Activated CD8-positive, alpha-beta memory T cell treated with anti-CD3 and anti-CD28 coated beads, Interleukin-2, amount 10 ng/mL, durations not matched to agents 7 days and 5 days (primary cell): ENCODE measurements at places on chromosomes 1 and 21. TPM values are rescaled to one million over a fixed set of nuclear protein-coding genes. Genes with fewer than 3 reads are reported as not detected.
A peak's percentile ranks its signal among the peaks of the same experiment; 100 is the strongest.

The GPR153 gene
- 1.2 TPM for total RNA-seq

DNA sequence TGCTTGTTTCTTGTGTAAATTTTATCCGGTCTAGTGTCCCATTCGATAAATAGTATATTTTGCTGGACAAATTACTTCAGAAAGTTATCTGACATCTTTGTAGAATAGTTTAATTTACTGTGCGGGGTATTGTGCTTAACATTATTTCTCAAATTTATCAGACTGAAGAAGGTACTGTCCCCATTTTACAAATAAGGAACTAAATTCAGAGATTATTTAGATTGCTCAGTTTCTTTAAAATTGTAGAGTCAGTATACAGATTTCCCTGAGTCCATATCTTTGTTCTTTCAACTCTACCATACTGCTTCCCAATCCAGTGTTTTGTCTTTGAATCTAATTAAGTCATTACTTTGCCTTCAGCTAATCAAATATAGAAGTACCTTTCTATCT is 6.4 kb downstream of the ATP5PB start:
- peaks cover 58% of the 10 kb centered on the region for H3K4me1 ChIP-seq
- H3K27me3 ChIP-seq = no peaks in the 10 kb centered on the region
- H3K4me3 ChIP-seq = peak overlapping the region; percentile 24
- peaks cover 67% of the 10 kb centered on the region for H3K36me3 ChIP-seq
- H3K27ac ChIP-seq = peak overlapping the region; percentile 83

- DNase-seq = no peak
- H3K27me3 ChIP-seq = peaks cover 13% of the 10 kb centered on the region
- no peak overlapping the region for H3K4me3 ChIP-seq
These were observed 20.0 kb upstream of the CLIC4 start for GRCh38 chr1:24725209-24725651.

GRCh38 chr21:41931041-41931451 is 22.8 kb downstream of the C2CD2 start:
- peaks cover 33% of the 10 kb centered on the region for H3K27me3 ChIP-seq
- peaks cover 26% of the 10 kb centered on the region for H3K4me1 ChIP-seq
- no peak for DNase-seq
- no peak overlapping the region for H3K4me3 ChIP-seq

- peak; percentile 81 for DNase-seq
- H3K4me3 ChIP-seq = no peak overlapping the region
- no peaks in the 10 kb centered on the region for H3K27me3 ChIP-seq
- no peaks in the 10 kb centered on the region for H3K36me3 ChIP-seq
- H3K4me1 ChIP-seq = peaks cover 21% of the 10 kb centered on the region
These were observed 25.9 kb downstream of the S100A6 start for GRCh38 chr1:153509729-153510354.

The PGLYRP4 gene
- total RNA-seq = not detected

- H3K4me1 ChIP-seq = peaks cover 17% of the 10 kb centered on the region
- H3K27ac ChIP-seq = no peak overlapping the region
- no peak overlapping the region for H3K4me3 ChIP-seq
- peaks cover 47% of the 10 kb centered on the region for H3K36me3 ChIP-seq
These were observed 7.9 kb downstream of the UTP11 start for GRCh38 chr1:38020396-38020795.
